Hypothalamus (tissue), 51 donors: ENCODE measurements at places on chromosomes 7 and 10.

- no peak for DNase-seq
These were observed 712.0 kb downstream of the INHBA start for GRCh38 chr7:40990841-40991240.

GRCh38 chr10:111996103-111996502 lies 187.5 kb downstream of the GPAM start:
- DNase-seq = no peak

DNA sequence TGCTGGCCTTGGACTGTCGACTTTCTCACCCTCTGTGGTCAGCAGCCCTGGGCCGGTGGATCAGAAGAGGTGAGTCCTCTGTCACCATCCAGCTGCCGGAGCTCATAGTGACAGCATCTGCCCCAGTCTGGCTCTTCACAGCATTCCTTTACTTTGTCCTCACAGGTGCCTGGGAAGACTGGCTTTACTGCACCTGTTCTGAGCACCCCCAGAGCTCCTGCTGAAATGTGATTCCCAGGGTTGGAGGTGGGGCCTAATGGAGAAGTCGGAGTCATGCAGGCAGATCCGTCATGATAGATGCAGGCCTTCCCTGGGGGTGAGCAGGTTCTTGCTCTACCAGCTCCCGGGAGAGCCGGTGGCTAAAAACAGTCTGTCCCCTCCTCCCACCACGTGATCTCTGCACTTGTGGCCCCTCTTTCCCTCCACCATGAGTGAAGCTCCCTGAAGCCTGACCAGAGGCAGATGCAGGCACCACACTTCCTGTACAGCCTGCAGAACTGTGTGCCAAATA lies 171.5 kb downstream of the ZMYND11 start:
- DNase-seq = no peak

DNA sequence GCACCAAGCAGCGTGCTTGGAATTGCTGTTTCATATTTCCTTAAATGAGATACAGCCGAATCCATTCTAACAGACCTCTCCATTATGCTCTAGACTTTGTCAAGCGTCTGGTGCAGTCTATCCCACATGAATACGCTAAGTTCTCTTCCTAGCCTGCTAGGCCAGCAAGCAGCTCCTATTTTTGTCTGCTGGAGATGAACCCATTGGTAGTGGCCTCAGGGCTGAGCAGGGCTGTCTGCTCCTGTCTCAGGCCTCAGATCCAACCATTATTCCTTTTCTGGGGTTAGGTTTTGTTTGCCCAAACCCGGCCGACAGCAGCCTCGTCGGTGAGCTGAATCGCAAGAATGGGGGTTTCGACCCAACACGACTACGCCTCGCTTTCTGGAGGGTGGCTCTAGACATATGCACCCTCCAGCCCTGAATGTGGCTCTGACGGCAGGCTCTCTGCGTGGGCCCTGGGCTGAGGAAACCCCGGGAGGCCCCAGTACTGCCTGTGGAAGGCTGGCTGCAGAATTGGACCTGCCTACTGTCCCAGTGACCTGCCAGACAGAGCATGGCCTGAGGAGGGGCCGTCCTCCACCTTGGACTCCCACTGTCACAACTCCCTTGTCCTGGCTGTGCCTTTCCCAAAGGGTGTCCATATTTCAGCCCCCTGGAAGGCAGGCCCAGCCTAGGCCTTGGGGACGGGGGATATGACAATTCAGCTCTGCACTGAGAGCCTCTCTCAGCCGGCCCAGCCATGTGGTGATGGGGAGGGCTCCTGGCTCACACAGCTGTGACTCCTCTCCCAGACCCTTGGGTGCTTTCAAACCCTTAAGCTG lies 267.9 kb upstream of the TCERG1L start:
- no peak for DNase-seq

GRCh38 chr10:102546606-102547320 lies 43.0 kb downstream of the SUFU start:
- no peak for DNase-seq

DNA sequence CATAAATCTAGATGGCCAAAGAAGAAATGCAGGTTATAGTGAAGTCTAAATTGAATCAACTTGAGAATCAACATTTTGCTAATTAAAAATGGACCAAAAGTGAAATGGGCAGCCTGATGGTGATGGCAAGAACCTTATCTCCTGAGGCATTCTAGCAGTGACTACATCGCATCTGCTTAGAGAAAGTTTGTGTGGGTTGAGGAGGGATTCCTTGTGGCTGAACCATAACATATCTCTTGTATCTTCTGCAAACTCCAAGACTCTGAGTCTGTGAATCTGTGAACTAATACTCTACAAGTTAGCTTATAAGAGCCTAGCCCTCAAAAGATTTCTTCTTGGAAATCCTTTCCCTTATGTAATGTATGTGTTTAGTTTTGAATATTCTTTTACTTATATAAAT lies 85.6 kb downstream of the PRKG1 start:
- no peak for DNase-seq

DNA sequence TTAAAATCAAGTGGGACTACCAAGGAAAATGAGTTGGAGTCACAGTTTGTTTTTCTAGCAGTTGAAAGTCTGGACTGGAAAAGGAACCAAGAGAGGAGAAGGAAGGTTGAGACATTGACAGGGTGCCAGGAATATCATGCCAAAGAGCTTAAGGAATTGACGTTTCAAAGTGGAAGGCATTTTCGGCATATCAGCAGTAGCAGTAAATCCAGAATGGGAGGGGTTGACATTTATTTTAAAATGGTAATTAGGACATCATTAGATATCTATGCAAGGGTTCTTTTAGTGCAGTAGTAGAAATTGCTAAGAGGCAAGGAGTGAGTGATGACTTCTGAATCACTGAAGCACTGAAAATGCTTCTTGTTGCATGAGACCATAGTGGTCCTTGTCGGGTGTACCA lies 335.9 kb upstream of the PLXDC2 start:
- no peak for DNase-seq

GRCh38 chr7:130356876-130357611 lies 12.4 kb downstream of the CPA5 start:
- DNase-seq = no peak

DNA sequence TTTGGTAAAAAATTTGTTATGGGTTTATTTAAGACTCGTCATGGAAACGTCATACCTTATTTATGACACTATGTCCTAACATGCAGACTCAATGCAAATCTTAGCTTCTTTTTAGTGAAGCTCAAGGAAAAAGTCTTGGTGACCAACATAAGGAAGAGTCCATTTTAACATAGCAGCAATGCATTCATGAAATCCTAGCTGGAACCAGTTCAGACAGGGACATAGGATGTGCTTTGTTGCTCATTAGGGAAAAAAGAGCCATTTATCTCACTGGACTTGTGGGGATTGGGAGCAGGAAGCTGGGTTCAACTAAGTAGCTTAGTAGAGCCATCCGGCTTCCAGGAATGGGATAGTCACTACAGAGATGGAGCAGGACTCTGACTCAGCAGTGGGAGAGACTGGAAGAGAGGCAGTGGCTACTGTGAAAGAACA lies 100.7 kb upstream of the DKK1 start:
- DNase-seq = no peak

GRCh38 chr10:119448628-119449584 lies 93.6 kb downstream of the RGS10 start:
- DNase-seq = no peak

- DNase-seq = no peak
These were observed 22.7 kb downstream of the FAM53B start for GRCh38 chr10:124721330-124722045.

- no peak for DNase-seq
These were observed 8.4 kb downstream of the GRB10 start for GRCh38 chr7:50774319-50774718.

- DNase-seq = no peak
These were observed 5.1 kb upstream of the TM9SF3 start for GRCh38 chr10:96591946-96592345.

- DNase-seq = no peak
These were observed 105.8 kb downstream of the BMPER start for GRCh38 chr7:34011017-34011695.

- DNase-seq = peak; percentile 27
These were observed 110.8 kb upstream of the LRGUK start for GRCh38 chr7:134016223-134016941.

GRCh38 chr7:20385126-20385525 lies 54.4 kb downstream of the ITGB8 start:
- DNase-seq = no peak

DNA sequence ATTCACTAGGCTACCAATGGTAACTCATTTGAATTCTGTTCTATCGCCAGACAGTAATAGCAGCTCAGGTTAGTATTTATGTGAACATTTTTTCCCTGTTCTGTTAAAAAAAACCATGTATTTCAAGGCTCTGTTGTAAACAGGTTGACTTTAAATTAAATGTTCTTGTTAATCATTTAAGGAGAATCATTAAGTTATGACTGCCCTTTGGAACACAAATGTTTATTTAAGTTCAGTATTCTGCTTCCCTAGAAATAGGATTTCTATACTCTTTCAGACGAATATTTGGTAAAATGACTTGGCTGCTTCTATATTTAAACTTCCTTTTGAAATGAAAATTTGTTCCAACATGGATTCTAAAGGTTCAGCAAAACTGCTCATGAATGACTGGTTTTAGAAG lies 13.1 kb upstream of the CROT start:
- DNase-seq = no peak

DNA sequence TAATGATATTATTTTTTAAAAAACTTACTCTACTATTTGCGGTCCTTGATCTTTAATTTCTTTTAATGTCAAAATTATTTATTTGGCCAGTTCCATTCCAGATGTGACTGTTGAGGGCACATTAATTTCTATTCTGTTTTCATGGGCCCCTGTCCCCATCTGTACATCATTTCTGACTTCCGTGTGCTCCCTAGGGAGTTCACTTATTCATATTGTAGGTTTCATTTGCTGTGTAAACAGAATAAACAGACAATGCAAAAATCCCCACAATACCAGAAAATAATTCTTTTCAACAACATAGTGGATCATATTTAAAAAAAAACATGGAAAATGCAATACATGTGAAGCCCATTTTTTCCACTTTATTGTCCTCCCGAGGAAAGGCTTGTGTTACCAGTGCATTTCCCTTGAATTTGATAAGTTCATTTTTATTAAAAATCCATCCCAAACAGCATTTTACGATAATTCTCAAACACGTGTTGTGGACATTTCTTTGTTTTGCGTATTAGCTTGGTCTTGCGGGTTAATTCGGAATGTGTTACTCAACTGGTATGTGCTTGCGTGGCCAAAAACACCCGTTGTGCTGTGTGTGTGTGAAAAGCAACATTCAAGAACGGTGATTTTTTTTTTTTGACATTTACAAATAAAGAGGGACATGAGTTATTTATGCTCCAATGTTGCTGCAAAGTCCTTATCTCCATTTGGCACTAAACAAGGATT lies 138.4 kb downstream of the MGMT start:
- DNase-seq = no peak

DNA sequence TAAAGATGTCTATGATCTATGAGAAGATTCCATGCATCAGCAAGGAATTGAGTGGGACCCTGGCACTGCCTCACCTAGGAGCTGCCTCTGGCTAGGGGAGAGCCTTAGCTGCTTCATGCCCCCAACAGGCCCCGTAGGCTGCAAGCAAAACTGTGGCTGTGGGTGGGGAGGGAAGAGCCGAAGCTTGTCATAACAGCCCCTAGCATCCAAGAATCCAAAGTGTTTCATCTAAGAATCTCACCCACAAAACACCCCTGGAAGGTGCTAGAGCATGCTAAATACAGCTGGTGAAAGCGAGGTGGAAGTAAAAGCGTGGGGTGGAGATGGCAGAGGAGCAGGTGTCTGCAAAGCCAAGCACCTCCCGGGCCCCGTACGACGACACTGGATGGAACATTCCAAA lies 87.5 kb upstream of the C1QL3 start:
- DNase-seq = no peak

- DNase-seq = no peak
These were observed 2.1 kb downstream of the CAMK1D start for GRCh38 chr10:12351447-12351846.

- no peak for DNase-seq
These were observed 152.9 kb upstream of the PLXDC2 start for GRCh38 chr10:19663344-19663743.

GRCh38 chr10:69957886-69958555 lies 94.6 kb upstream of the MACROH2A2 start:
- DNase-seq = no peak

DNA sequence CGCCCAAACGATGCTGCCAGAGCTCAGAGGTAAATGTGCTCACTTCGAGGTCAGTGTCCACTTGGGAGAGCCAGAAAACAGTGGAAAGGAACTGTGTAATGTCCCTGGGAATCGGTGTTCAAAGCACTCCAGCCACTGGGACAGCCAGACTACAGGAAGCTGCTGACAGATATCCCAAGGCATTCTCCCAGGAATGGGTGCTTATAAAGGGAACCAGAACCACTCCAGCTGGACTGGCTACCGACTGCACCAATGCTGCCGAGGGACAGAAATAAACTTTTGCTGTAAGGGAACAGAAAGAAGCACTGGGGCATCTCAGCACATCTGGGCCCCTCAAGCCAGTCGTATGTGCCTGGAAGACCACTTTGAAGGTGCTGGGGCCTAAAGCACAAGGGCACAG lies 76.7 kb downstream of the ATXN7L1 start:
- DNase-seq = no peak

DNA sequence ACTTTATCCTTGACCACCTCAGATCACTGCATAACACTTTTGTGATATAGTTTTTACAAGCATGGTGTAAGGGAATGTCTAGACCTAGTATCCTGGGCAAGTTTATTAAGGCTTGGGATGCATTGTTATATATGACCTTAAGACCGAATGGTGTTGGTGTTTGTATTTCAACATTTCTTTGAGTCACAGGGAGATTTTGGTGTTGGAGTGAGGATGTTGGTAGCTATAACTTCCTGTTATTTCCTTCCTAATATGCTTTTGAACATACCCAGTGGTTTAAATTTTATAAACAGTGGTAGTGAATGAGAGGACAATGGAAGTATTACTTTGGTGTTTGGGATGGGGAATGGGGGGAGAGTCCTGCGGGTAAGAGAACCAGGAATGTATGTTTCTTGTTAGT lies 2.6 kb downstream of the EXOC4 start:
- no peak for DNase-seq

DNA sequence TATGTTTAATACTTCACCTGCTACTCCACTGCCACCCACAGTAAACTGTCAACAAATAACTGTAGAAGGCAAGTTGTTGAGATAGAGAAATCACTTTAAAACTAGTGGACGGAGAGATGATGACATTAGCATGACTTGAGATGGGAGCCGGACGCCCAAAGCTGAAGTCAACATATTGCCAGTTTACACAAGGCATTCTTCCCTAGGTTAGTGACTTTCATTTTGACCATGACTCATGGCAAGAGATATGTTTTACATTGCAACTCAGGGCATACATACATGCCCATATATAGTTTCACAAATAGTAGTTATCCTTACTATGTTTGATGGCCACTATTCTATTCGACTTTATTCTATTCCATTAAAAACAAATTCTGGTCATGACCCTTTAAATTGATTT lies 296.6 kb downstream of the PLXNA4 start:
- DNase-seq = no peak

- no peak for DNase-seq
These were observed 73.2 kb downstream of the MYL10 start for GRCh38 chr7:101555921-101556275.
